ENCODE measurements at places on chromosomes 5 and 9. TPM values are rescaled to one million over a fixed set of nuclear protein-coding genes. Genes with fewer than 3 reads are reported as not detected.

The COL23A1 gene
- 0.73 TPM for total RNA-seq

The FBP2 gene
- total RNA-seq: not detected

The FRMD3 gene
- total RNA-seq: 23.8 TPM

DNA sequence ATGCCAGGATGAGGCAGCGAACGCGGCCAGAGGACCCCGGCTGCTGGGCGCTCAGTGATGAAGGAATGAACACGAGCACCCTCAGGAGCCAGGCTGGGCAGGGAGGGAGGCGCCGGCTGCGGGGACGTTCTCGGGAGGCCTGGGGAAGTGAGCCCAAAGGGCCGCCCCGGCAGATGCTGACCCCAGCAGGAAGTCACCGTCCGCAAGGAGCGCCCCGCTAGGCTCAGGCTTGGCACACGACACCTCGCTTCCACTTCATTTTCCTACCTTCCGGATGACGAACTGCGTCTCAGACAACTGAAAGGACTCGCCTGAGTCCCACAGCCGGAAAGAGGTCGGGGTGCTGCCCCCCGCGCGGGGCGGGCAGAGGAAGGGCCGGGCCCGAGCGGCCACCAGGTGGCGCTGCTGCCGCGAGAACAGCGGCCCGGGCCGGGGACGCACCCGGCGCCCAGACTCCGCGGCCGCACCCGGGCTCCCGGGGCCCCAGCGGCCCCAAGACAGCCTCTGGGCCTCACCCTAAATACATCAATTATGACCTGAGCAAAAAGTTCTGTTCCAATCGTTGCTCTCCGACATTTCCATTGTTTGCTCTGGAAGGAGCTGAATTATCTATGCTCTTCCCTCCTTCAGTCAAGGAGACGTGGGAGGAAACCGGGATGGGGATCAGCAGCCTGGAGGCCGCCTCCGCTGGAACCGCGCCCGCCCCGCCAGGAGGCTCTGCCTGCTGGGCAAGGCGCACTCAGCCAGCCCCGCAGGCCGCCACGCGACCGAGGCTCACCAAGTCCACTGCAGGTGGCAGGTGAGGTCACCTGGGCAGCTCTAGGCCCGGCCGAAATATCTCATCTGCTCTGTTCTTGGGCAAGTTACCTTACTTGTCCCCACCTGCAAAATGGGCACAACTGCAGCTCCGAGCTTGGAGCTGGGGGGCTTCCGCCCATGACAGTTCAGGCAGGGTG, 107.0 kb downstream of the ZNF354C start:
- DNase-seq: peak; percentile 46

GRCh38 chr5:27477550-27477949, 439.2 kb upstream of the CDH9 start:
- no peak for DNase-seq
